ENCODE measurements at places on chromosomes 2 and 18. TPM values are rescaled to one million over a fixed set of nuclear protein-coding genes. Genes with fewer than 3 reads are reported as not detected.

DNA sequence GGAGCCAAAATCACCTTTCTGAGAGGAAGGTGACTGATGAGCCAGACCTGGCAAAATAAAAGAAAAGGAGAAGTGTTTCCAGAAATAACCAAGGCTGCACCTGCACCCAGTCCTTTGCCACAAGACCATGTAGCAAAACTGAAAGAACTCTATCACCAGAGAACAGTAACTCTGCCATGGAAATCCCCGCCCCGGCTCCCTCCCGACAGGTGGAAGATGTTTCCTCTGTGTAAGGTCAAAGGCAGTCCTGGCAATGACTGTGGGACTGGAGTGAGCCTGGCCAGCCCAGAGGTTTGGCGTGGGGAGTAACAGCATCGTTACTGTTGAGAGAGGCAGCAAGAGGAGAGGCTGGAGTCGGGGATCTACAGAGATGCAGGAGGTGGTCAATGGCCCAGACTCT is 42.3 kb downstream of the SPRED2 start:
- DNase-seq = peak; percentile 42

The PID1 gene
- total RNA-seq = 0.27 TPM

DNA sequence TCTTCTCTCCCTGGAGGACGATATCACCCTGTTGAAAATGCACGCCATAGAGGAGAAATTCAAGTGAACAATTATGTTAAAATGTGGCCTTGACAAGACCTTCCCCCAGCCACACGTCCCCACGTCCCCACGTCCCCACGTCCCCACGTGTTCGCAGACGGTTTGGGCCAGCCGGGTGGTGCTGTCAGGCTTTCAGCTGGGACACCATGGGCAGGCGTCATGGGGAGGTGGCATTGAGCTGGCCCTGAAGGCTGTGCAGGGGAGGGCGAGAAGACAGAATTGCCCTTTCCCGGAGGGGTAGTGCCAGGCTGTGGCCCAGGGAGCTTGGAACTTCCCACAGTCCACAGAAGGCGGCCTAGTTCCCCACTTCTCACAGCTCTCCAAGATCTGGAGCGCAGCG is 240.7 kb upstream of the RAB6C start:
- no peak for DNase-seq

The HAT1 gene
- total RNA-seq = 35.9 TPM

GRCh38 chr2:16261791-16262190 is 321.4 kb downstream of the MYCN start:
- DNase-seq = no peak

- no peak for DNase-seq
Observed at GRCh38 chr2:23698721-23699579, 228.0 kb downstream of the ATAD2B start.

The MAP3K19 gene
- not detected for total RNA-seq

The CNDP1 gene
- 0.33 TPM for total RNA-seq

GRCh38 chr18:45156946-45157345 is 458.3 kb upstream of the SLC14A2 start:
- no peak for DNase-seq

DNA sequence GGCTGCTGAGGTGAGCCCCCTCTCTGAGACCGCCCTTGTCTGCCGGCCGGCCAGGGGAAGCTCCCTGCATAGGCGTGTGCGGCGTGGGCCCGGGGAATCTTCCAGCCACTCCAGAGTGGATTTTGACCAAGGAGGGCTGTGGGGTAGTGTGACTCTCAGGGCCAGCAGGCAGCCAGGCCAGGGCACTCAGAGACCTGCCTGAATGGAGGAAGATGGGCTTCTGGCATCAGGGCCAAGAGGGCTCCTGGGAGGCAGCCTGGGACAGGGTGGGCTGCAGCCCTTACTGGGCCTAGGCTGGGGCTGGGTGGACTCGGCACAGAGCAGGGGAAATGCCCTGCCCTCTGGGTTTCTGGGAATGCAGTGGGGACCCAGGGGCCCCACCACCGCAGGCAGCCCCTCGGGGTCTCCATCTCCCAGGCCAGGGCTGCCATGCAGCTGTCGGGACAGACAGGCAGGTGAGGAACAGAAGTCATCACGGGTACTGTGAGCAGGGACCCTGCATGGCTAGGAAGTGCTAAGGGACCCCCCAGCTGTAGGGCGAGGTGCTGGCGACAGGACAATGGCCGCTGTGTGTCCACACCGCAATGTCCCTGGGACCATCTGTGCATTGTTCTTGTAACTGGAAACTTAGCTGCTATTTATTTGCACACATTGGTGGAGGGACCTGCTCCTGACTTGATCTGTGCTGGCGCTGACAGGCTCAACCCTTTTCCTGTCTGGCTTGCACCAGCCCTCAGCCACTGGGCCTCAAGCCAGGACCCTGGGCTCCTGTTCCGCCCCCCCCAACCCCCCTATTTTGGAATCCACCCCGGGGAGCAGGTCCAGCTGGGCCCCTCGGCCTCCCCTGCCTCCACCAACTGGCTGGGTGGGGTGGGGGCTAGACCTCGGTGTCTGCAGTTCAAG is 4.1 kb downstream of the PDCD1 start:
- DNase-seq = no peak

DNA sequence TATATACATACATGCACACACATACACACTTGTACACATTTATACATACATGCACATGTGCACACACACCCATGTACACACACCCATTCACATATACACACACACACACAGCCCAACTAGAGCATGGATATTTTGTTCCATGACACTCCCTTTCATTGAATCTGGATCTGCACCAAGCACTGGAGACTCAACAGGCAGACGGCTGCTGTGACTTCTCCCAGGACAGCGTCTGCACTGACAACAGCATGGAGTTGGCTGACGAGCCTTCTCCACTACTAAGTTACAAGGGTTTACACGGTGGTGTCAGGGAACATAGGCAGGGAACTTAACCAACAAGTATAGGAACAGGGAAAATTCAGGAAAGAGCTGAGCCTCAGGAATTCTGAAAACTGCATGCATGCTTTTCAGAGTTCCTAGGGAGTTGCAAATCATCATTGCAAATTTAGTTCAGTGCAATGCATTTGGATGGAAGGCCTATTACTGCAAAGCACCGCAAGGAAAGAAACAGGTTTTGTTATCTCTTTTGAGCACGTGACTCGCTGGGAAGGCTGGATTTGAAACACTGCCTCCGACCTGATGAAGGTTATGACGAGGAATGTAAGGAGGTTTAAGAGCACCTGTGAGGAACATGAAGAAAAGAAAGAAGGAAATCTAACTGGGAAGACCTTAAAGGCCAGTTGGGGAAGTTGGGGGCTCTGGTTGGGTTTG is 35.9 kb downstream of the TMEM18 start:
- no peak for DNase-seq
